NCI-H1092 (cell line): ENCODE measurements at places on chromosomes 4 and X.

- DNase-seq, result no peak
These were observed 28.6 kb downstream of the AMER1 start for GRCh38 chrX:64176876-64177275.

DNA sequence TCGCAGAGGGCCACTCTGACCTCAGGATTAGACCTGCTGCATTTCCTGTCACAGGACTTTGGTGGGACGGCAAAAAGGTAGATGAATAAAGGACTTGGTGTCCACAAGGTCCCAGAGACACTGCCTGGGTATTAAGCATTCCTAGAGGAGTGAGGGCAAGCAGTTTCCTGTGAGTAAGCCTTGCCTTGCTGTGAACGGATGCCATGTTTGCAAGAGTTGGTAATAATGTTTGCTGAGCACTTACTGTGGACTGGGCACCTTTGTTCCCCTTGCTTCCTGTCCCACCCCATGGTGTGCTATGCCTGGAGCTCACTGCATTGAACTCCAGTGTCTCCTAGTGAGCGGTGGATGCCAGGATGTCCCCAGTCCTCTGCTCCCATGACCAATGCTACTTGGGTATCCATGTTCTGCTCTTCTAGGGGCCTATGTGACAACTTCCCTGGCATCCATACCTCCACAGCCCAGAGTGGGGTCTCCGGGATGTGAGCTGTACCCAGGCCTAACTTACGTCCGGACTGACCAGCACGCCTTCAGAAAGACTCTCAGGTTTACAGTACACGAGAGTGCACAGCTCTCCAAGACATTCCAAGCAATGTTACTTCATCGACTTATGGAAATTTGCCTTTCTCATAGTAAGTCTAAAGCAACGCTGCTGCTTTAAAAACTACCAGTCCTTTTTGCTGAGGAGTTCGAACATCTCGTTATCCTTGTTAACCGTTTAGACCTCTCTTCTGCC is 95.5 kb upstream of the MSX1 start:
- DNase-seq, result no peak

GRCh38 chr4:188015025-188015940 is 19.7 kb downstream of the ZFP42 start:
- no peak for DNase-seq

- no peak for DNase-seq
These were observed 24.7 kb downstream of the KCNE5 start for GRCh38 chrX:109600237-109600651.

GRCh38 chr4:182350041-182350440 is 106.8 kb downstream of the TENM3 start:
- no peak for DNase-seq

GRCh38 chr4:160319868-160320260 is 1217.0 kb downstream of the RAPGEF2 start:
- DNase-seq, result no peak

GRCh38 chr4:3867403-3868100 is 101.4 kb downstream of the ADRA2C start:
- DNase-seq, result no peak

DNA sequence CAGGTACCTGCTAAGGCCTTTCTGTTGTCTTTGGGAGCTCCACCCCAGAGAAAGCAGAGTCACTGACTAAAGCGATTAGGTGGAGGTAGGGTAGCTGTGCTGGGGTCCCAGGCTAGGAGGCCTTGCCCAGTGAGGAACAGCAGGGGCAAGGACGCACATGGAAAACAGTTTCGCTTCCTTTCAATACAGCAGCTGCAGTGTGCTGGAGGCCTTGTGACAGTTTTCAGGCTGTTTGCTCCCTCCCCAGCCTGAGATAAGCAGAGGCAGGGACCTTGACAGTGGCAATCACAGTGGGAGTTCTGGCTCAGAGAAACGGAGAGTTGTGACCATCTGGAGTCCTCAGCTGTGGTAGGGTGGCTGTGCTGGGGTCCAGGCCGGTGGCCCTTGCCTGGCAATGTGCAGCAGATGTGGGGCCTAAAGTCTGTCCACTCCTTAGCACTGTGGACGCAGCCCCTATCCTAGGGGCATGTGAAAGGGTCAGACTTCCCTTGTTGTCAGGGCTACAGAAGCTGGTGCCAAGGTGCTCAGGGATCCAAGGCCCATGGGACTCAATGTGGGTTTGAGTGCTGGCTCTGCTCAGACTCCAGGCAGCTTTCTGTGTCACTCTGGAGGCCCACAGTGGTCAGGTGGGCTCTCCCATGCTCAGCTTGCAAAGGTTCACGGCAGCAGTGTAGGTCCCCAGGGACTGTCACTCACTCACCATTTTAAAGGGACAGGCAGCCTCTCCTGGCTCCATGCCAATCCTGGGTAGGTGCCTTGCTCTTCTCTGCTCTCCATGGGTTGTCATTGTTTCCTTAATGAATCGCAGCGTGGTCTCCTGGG is 534.9 kb upstream of the FMR1 start:
- peak; percentile 90 for DNase-seq

- no peak for DNase-seq
These were observed 4.1 kb upstream of the PGRMC1 start for GRCh38 chrX:119231936-119232445.

GRCh38 chr4:158970812-158971211 is 132.1 kb upstream of the RAPGEF2 start:
- DNase-seq, result no peak

GRCh38 chr4:123297836-123298235 is 98.8 kb upstream of the SPRY1 start:
- DNase-seq, result no peak

DNA sequence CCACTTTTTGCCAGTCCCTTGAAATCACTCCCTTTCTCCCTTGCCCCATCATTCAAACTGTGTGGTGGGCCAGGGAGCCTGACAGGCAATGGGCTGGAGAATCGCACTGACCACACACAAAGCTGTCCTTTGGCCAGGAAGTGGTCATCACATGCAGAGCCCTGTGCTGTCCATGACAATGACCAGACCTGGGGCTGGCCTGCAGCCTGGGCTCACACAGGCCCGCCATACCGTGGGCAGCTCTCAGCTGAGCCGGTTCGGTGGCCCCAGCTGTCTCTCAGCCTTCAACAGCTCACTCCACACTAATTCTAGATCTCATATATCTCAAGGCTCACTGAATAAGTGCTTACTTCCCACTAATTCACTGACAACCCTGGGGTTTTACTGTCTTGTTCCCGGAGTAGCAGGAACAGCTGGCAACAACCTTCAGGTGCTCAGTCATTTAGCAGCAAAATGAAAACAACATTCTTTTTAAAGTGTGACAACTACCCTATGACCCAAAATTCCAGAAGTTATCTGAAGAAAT is 48.0 kb downstream of the USP46 start:
- DNase-seq, result no peak

DNA sequence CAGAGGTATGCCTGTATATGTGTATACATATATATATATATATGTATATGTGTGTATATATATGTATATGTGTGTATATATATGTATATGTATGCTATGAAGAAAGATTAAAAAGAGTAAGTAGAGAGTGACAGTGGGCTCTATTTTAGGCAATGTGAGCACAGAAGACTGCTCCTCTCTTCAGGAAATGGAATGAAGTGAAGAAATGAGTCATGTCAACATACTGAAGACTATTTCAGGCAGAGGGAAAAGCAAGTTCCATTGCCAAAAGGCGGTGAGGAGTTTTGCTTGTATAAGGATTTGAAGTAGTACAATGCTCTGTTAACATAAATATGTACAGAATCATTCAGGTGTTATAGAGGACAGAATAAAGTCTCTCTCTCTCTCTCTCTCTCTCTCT is 773.2 kb upstream of the FTHL17 start:
- no peak for DNase-seq

DNA sequence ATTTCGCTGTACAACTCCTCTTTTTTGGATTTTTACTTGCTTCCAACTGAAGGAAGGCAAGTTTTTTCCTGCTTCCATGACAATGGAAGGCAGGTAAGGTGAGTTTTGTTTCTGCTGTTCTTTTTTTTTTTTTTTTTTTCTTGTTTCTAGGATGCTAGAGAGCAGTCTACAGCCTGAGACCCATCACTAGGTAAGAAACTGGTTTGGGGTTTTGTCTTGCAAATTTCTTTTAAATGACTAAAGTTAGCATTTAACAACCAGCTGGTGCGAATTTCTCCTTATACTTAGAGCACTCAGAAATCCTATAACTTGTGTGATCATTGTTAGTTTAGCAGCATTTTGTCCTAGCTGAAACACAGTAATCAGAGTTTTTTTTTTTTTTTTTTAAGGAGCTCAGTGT is 378.4 kb upstream of the CNKSR2 start:
- DNase-seq, result no peak

DNA sequence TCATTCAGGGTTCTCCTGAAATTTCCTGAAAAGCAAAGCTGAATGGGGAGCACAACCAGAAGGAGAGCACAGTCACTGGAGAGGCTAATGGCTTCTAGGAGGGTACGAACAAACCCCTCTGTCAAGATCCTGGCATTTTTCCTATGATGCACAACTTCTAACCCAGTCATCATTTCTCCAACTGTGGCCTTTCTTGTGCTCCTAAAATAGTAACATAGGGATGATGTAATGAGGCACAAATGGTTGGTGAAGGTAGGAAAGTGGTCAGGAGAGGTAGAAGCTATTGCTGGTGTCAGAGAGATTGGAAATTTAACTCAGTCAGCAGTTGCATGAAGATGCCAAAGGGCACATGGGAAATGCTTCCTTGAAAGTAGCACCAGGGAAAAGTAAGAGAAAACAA is 52.7 kb downstream of the SLC10A7 start:
- DNase-seq, result no peak

- DNase-seq, result no peak
These were observed 28.6 kb downstream of the DAPP1 start for GRCh38 chr4:99845179-99845578.

GRCh38 chrX:69024931-69025330 is 140.3 kb downstream of the PJA1 start:
- no peak for DNase-seq

DNA sequence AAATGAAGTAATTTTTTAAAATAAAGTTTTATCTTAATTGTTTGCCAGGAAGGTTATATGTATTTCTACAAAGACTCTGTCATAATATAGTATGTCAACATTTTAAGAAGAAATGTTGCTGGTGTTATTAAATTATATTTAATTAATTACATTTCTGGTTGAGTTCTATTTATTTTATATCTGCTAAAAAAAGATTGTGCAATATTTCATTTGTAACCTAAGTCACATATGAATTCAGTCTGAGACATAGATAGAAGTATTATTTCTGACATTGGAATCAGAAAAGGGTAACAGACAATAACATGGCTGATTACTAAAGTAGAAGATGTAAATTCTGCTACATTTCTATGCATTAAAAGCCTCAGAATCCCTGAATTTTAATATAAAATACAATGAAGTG is 1985.1 kb downstream of the C4orf33 start:
- DNase-seq, result no peak

- no peak for DNase-seq
These were observed 28.3 kb downstream of the SEC24D start for GRCh38 chr4:118807659-118808058.

DNA sequence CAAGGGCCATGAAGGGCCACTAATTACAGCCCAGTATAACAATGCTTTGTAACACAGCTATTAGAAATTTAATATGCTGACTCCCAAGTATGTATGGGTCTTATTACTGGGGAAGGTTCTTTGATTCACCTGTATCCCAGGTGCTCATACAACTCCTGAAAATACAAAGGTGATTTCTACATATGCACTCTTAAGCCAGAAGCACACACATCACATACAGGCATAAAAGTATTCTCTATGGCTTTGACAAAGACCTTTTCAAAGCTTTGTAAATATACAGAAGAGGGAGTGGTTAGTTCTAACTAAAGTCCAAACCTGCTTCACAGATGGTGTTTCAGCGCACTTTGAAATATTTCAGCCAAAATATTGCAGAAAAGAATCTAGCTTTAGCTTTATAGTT is 191.5 kb downstream of the SNCA start:
- no peak for DNase-seq

DNA sequence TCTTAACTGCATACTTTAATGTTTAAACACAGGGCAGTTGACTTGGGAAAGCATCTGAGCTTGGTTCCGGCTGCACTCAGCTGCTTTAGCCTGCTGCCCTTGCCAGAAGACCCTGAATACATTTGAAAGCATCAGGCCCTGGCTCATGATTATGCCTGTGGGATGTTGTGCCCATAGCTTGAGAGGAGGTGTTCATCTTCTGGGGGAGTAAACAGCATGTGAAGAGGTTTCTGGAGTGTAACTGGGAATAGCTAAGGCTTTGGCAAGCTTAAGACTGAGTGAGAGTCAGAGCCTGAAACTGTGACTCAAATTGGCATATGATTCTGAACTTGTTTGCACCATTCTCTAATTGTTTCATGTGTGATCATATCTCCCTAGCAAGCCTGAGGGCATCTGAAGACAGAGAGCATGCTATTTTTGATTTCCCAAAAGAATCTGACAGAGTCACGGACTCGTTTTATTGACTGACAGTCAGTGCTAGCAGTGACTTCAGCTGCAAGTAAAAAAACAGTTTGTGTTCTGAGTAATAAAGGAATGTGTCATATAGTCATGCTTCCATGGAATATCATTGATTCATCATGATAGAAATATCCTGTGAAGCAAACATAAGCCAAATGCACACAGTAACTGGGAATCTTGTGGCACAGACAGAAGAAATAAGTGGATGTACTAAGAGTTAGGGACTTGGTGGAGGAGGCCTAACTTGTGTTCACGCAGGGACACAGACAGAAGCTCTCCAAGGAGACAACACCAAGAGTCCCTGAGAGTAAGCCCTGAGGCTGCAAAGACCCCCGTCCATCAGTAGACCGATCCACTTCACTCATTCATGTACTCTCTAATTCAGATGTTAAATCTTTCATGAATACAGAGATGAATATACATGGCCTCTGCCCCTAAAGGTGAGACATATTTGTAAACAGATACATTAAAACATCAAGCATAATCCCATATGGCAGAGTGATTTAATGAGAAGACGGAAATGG is 100.7 kb downstream of the SYNPO2 start:
- no peak for DNase-seq

GRCh38 chr4:113893546-113893945 is 85.9 kb downstream of the ARSJ start:
- no peak for DNase-seq

GRCh38 chr4:1984406-1985191 is 24.2 kb downstream of the NELFA start:
- DNase-seq, result no peak

GRCh38 chr4:151417164-151417571 is 8.2 kb downstream of the FHIP1A start:
- DNase-seq, result no peak

DNA sequence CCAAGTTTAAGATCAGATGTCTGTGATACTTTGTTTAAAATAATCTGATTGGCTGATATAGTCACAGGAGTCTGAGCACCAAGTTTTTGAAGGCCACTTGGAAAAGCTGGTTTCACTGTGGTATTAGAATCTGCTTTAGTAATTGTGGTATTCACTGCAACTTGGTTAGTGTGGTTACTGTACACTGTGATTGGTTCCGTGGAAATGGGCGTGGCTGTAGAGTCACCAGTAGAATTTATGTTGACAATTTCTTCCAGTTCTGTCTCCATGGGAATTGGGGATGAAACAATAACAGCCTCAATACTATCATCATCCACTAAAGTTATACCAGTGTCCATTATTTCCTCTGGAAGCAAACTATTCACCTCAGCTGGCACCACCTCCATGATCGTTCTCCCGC is 26.2 kb downstream of the LIN54 start:
- no peak for DNase-seq
